ENCODE measurements at places on chromosomes 1 and 21.

DNA sequence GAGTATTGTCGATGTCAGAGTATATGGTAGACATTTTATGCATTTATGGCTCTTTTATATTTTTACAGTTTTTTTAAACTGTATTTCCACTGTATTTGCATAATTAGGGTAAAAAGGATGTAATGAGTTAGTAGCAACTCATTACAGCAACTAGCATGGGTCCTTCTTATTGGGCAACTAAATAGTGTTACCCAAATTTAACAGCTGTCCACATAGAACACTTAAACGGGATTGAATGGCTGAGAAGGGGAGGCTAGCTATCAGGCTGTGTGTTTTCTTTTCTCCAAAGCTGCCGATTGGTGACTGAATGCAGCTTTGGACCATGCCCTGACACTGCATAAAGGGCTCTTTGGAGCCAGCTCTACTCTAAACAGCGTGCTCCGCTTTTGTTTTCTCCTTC lies 75.4 kb downstream of the PTPRC start:
- no peaks in the 10 kb centered on the region for H3K27me3 ChIP-seq
- no peak overlapping the region for H3K4me3 ChIP-seq
- H3K27ac ChIP-seq = no peak overlapping the region
- peaks cover 72% of the 10 kb centered on the region for H3K36me3 ChIP-seq

DNA sequence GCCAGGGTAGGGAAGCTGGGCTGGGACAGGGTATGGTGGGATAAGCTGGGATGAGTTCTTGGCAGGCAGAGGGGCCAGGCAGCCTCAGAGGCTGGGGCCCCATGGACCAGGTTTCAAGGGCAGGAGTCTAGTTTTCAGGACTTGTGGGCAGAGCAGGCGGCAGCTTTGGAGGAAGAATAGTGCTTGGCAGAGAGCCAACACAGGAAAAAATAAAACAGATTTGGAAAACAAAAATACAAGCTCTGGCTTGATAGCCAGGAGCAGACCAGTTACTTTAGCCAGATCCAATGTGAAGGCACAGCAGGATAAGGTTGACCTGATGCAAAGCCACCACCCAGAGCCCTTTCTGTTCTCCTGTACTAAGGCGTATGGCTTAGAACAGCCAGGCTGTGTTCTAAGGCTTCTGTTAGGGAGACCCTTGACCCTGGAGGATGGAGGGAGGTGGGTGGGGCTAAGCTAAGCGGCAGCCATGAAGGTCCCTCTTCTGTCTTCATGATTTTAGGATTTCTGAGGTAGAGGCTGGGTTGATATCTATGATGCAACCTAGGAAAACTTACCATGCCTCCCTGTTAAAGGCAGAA lies 5.5 kb downstream of the TRAF5 start:
- peaks cover 45% of the 10 kb centered on the region for H3K36me3 ChIP-seq
- DNase-seq = no peak
- no peaks in the 10 kb centered on the region for H3K27me3 ChIP-seq
- H3K4me3 ChIP-seq = no peak overlapping the region

DNA sequence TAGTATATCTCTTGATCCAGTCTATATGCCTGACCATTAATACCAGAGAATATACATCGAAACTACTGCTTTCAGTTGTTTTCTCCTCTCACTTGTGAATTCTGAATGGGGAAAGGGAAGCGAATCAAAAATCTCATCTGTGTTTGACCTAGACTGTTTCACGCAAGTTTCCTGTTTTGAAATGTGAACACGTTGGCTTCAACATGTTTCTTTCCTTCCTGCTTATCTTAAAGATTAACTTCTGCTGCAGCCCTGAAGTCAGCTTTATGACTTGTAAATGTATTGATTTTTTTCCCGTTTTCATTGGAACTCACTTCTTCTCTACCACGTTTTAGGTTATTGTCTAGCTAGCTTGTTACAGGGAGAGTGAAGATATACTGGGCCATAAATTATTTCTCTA lies 49.9 kb downstream of the SNX27 start:
- H3K4me1 ChIP-seq = peaks cover 8% of the 10 kb centered on the region
- DNase-seq = no peak

DNA sequence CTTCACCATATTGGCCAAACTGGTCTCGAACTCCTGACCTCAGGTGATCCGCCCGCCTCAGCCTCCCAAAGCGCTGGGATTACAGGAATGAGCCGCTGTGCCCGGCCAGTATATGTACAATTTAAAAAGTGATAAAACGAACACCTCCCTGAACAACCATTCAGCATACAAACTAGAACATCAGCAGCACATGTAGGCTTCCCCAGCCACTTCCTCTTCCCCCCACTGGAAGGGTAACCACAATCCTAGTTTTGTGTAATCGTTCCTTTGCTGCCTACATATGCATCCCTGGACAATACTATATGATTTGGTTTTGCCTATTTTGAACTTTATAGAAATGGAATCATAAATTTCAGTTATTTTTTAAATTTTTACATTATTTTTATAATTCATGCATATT lies 60.4 kb downstream of the DESI2 start:
- H3K4me3 ChIP-seq = no peak overlapping the region
- H3K27ac ChIP-seq = no peak overlapping the region
- H3K36me3 ChIP-seq = peaks cover 2% of the 10 kb centered on the region
- peaks cover 5% of the 10 kb centered on the region for H3K4me1 ChIP-seq
- no peaks in the 10 kb centered on the region for H3K27me3 ChIP-seq

DNA sequence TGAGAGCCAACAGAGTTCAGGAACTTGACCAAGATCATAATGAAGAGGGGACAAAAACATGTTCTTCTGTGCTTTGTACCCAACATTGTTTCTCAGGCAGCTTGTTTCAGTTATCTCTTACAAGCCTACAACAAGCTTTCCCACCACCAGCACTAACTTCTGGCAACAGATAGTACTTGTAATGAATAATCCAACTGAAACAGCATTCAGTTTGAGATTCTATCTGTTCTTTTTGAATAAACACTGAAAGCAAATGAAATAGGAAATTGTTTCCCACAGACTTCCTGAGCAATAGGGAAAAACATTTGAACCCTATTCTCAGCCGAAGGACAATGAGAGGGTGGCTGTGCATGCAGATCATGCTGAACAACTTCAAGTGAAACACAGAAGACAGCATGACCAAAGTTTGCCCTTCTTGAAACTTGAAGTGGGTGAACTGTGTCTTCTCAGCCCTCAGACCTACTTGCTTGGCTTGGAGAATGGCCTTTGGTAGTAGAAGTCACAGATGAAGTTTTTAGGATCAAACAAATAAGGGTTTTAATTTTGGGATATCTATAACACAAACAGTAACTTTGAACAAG lies 11.2 kb upstream of the HOOK1 start:
- DNase-seq = no peak
- H3K27ac ChIP-seq = no peak overlapping the region
- H3K36me3 ChIP-seq = no peaks in the 10 kb centered on the region
- H3K4me3 ChIP-seq = no peak overlapping the region
- H3K27me3 ChIP-seq = peaks cover 15% of the 10 kb centered on the region

- peaks cover 7% of the 10 kb centered on the region for H3K4me1 ChIP-seq
- no peak for DNase-seq
- no peak overlapping the region for H3K27ac ChIP-seq
- no peaks in the 10 kb centered on the region for H3K36me3 ChIP-seq
- no peak overlapping the region for H3K4me3 ChIP-seq
Observed at GRCh38 chr1:83694449-83694848, 304.5 kb downstream of the TTLL7 start.

DNA sequence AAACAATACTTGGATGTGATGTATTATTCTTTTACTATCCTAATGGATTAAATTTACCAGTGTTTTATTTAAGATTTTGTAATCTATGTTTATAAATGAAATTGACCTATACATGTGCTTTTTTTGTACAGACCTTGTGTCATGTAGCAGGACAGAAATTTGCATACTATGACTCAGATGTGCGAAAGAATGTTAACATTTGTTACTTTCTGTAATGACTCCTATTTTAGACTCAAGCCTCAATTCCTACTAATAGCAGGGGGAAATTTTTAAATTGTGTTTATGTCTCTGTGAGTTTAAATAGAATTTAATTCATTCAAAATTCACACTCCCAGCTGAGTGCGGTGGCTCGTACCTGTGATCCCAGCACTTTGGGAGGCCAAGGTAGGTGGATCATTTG lies 21.8 kb upstream of the RIMKLA start:
- H3K27ac ChIP-seq = no peak overlapping the region
- H3K27me3 ChIP-seq = peaks cover 7% of the 10 kb centered on the region
- no peak for DNase-seq
- H3K4me3 ChIP-seq = no peak overlapping the region
- no peaks in the 10 kb centered on the region for H3K36me3 ChIP-seq
- no peaks in the 10 kb centered on the region for H3K4me1 ChIP-seq

GRCh38 chr21:26969971-26970725 lies 3.3 kb upstream of the ADAMTS5 start:
- H3K36me3 ChIP-seq = no peaks in the 10 kb centered on the region
- no peak overlapping the region for H3K27ac ChIP-seq
- H3K4me3 ChIP-seq = no peak overlapping the region
- H3K4me1 ChIP-seq = no peaks in the 10 kb centered on the region

- H3K27ac ChIP-seq = no peak overlapping the region
- H3K4me1 ChIP-seq = no peaks in the 10 kb centered on the region
- no peak for DNase-seq
- no peaks in the 10 kb centered on the region for H3K27me3 ChIP-seq
- no peak overlapping the region for H3K4me3 ChIP-seq
Observed at GRCh38 chr21:15703932-15704331, 25.9 kb upstream of the USP25 start.

DNA sequence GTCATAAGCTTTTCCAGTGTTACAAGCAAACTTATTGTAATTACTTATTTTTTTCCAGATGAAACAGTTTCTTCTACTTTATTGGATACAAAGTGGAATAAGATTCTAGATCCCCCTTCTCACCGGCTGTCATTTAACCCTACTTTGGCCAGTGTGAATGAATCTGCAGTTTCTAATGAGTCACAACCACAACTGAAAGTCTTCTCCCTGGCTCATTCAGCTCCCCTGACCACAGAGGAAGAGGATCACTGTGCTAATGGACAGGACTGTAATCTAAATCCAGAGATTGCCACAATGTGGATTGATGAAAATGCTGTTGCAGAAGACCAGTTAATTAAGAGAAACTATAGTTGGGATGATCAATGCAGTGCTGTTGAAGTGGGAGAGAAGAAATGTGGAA lies 95.5 kb downstream of the ZFYVE9 start:
- peaks cover 4% of the 10 kb centered on the region for H3K4me1 ChIP-seq
- DNase-seq = no peak
- H3K27ac ChIP-seq = no peak overlapping the region
- no peaks in the 10 kb centered on the region for H3K36me3 ChIP-seq

- H3K27me3 ChIP-seq = no peaks in the 10 kb centered on the region
- DNase-seq = no peak
- no peak overlapping the region for H3K27ac ChIP-seq
- peaks cover 6% of the 10 kb centered on the region for H3K4me1 ChIP-seq
Observed at GRCh38 chr1:162536511-162536910, 25.0 kb upstream of the UAP1 start.

- H3K4me3 ChIP-seq = no peak overlapping the region
- peaks cover 10% of the 10 kb centered on the region for H3K27me3 ChIP-seq
- no peak for DNase-seq
- peaks cover 16% of the 10 kb centered on the region for H3K4me1 ChIP-seq
Observed at GRCh38 chr1:85074365-85074964, 26.2 kb upstream of the MCOLN3 start.

Measured in T-helper 2 cell treated with Interferon-gamma antibody and Interleukin-4, amounts not matched to agents 5 μg/mL and 100 μg/mL, for 36 hours (primary cell).